Amygdala (tissue), 56 donors: ENCODE measurements at places on chromosomes 11 and 22.

- no peak for DNase-seq
Observed at GRCh38 chr22:48794906-48795305, 1032.8 kb downstream of the BRD1 start.

GRCh38 chr11:12793506-12793905 is 119.3 kb downstream of the TEAD1 start:
- DNase-seq, result no peak

DNA sequence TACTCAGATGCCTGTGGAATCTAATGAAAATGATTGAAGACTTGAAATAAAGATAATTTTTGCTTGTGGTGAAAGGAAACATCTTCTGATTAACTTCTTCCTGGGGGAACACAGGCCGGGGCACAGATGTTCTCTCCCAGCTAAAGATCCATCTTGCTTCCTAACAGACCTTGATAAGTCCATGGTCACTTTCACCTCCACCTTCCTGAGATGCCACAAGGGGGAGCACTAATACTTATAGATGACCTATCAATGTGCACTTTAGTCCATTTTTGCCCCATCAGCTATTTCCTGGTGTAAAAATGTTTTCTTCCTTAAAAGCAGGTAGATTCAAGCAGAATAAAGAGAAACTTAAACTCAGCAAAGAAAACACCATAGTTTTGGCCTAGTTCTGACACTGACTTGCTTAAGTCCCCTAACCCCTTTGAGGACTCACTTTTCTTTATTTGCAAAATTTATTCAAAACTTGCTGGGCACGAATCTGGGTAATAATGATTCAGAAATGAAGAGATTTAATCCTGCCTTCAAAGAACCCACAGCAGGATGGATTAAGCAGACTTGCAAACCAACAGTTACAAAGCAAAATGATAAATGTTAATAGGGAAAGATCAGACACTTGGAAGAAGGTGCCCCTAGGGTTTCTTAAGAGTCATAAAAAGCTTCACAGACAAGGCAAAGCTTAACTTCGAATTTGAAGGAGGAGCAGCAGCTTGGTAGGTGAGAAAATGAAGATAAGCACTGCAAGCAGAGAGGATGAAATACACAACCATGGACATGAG is 158.7 kb downstream of the RAB38 start:
- peak; percentile 2 for DNase-seq

- peak; percentile 79 for DNase-seq
Observed at GRCh38 chr11:78417888-78418583, 416 bp upstream of the GAB2 start.

- no peak for DNase-seq
Observed at GRCh38 chr11:9177438-9178091, 86.2 kb upstream of the SCUBE2 start.

DNA sequence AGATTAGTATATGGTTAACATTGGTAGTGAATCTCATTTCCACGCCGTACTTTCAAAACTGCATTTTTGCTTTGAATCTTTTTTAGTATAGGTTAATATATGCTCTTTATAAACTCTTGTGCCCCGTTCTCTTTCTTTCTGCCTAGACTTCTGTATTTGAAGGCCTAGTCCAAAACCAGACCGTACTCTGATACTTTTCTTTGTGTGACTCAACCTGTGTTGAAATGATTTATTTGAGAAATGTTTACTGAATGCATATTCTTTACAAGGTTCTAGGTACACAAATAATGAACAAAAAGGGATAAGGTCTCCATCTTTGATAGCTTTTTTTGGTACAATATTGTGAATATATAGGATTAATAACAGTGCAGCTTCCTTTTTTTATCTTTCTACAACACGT is 68.3 kb downstream of the HIPK3 start:
- no peak for DNase-seq

GRCh38 chr11:18778468-18778867 is 13.1 kb downstream of the PTPN5 start:
- DNase-seq, result no peak

GRCh38 chr11:844693-845644 is 2.3 kb downstream of the TSPAN4 start:
- no peak for DNase-seq

DNA sequence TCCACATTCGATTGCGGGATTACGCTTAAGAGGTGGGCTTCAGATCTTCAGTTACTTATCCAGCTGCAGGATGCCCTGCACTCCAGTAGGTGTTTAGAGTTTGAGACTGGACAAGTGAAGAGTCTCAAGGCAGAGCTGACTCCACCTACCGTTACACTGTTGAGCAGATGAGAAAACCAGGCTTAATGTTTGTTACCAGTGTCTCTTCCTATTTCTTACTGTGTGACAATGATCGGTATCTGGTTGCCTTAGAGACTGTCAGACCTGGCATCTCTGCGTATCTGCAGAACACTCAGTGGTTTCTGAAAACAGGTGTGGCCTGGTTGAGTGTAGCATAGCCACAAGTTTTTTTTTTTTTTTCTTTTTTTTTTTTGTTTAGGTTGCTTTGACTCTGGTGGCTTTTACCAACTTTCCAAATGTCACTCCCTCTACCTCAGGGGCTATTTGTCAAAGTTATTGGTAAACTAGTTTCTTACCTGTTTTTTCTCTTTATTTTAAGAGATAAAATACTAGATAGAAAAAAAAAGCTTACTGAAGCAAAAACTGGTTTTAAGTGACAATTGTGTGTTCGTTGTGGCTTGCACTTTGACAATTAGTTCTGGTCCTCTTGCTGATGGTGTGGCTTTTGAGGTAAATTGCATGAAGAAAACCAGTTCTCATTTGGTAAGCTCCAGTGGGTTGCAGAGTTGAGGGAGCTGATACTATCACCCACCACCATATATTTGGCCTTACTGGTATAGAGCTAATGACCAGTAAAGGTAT is 284.8 kb downstream of the ETS1 start:
- DNase-seq, result no peak

- no peak for DNase-seq
Observed at GRCh38 chr22:38984224-38984623, 2.1 kb downstream of the APOBEC3B start.

GRCh38 chr11:112339566-112339965 is 78.9 kb upstream of the PLET1 start:
- DNase-seq, result no peak

DNA sequence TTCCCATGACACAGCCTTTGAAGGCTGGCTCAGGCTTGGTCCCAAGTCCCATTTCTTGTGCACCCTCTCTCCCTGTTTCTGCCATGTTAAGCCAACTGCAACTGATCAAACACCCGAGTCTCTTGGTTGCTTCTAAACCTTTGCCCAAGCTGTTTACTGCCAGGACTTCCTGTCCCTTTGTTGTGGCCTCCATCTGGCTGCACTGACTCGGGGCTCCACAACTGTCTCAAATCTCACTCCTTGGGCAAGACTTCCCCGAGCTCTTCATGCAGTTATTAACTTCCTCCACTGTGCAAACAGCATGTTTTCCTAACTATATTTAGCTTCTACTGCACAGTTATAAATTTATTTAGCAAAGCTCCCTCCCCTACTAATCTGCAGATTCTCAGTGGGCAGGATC is 4.3 kb downstream of the VPREB1 start:
- no peak for DNase-seq

GRCh38 chr22:32745251-32745995 is 56.1 kb upstream of the TIMP3 start:
- DNase-seq, result no peak

DNA sequence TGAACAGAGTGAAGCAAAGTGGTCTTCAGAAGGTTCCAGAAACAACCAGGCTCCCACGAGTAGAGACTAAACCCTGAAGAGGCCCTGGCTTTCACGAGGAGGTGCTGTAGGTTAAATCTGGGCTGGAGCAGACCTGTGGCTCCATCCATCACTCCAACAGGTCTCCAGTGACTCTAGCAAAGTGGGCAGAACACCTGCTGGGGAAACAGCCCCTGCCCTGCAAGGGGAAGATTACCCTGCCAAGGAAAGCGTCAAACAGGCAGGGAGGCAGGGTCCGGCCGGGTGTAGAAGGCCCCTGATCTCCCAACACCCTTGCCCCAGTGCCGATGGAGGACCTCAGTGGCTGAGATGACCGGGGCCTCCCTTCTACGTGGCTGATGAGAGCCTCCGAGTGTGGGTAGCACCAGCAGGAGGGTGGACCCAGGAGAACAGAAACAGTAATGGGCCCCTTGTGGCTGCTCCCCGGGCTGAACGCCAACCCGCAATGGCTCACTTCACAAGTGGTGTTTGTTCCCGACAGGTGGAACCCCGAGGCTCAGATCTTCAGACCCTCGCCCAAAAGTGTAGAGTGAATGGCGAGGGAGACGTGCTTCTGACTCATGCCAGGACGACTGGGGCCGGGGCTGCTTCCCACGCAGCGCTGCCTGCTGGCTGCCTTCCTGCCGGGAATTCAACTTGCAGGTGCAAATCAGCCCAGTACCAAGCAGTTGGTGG is 112.0 kb downstream of the SHANK2 start:
- DNase-seq, result no peak

GRCh38 chr22:36628571-36629065 is 74.9 kb downstream of the CACNG2 start:
- DNase-seq, result no peak

- no peak for DNase-seq
Observed at GRCh38 chr22:49765091-49765771, 62.4 kb downstream of the BRD1 start.

- DNase-seq, result no peak
Observed at GRCh38 chr11:110345743-110346142, 49.3 kb upstream of the RDX start.

DNA sequence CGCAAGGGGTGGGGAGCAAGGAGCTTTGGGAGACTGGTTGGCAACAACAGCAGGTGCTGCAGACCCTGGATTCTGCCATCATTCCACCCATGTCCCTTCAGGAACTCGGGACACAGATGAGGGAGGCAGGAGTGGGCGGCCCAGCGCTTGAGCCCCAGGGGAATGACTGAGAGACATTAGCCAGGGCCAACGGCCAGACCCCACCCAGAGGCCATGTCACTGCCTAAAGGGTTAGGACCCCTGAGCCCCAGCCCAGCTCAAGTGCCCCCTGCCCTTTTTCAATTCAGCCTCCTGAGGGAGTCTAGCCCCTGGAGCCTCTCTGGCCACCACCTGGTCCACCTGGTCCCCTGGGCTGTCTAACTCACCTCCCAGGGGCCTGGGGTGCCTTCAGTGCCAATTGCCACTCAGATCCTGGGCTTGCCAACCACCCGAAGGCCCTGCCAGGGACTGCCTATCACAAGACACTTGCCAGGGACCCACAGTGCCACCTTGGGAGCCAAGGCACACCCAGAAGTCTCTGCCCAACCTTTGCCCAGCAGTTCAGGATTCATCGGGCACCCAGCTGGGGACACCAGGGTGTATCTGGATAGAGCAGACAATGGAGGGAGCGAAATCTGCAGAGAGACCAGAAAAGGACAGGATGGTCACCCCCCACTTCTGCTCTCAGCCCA is 16.6 kb downstream of the MFNG start:
- DNase-seq, result no peak

- DNase-seq, result no peak
Observed at GRCh38 chr11:122077459-122077858, 38.6 kb downstream of the BLID start.

GRCh38 chr11:131662993-131663392 is 292.6 kb downstream of the NTM start:
- DNase-seq, result no peak

DNA sequence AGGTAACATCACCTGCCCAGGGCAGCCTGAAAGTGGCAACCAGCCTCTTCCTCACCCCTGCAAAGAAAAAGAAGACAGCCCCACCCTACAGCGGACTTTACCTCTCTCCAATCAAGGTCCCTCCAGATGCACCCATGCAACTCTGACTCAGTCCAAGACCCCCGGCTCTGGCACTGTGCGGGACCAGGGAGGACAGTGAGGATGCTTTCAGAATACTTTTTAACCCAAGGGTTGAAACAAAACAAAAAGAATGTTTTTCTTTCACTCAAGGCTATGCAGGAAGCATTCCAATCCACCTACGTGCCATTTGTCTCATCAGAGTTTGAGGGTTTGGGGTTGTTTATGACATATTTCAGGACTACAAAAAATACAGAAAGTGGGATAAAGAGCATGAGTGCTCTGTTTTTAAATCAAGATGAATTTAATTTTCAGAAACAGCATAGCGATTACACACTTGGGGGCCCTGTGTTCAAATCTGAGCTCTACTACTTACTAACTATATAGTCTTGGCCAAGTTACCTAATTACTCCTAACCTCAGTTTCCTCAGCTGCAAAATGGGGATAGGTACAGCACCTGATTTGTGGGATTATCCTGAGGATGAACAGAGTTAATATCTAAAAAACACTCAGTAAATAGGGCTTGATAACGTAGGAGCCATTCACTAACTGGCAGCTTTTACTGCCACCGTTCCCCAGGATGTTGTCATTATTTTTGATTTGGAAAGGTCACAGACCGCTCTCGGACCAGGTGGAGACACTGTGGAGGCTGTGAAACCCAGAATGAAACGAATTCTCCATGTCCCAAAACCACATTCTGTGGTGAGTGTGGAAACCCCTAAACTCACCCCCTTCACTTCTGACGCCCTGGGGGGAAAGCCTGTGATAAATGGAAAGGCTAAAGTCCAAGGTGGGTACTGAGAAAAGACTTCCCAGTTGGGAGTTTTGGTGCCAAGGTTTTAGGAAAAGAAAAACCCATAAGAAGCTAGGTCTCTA is 5.6 kb downstream of the PLAAT3 start:
- no peak for DNase-seq

DNA sequence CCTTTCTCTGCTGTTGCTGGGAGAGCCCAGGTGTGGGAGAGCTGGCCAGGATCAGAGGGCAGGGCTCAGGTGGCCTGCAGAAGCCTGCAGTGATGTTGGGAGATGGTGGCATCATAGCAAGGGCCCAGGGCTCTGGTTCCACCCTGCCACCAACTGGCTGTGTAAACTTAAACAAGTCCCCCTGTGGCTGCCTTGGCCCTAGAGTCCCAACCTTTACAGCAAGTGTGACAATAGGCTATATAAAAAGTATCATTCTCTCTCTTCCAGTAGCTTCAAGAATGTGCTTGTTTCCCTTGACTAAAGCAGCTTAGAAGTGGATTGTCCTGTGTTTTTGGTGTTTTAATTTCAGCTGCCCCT is 201.8 kb upstream of the E2F8 start:
- no peak for DNase-seq

DNA sequence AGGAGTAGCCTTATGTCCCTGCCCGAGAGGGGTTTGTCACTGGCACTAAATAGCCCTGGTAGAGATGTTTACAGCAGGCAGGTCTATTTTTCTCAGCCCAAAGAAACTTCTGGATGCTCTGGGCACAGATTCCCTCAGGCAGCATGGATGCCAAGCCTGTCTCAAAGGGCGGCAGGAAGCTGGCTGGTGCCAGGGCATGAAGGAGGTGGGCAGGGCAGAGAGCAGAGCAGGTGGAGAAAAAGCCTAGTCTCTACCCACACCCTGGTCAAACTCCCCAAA is 4.1 kb upstream of the GAS2L1 start:
- no peak for DNase-seq

GRCh38 chr11:45665206-45665932 is at the start of gene CHST1:
CHST1 (minus strand) TSS chr11:45665622; CDS start chr11:45650923, 14,699 bp downstream.
- DNase-seq, result no peak

GRCh38 chr11:82733444-82734119 is at the start of gene FAM181B:
FAM181B (minus strand) TSS chr11:82733864; CDS start chr11:82733729, 135 bp downstream.
- no peak for DNase-seq
